NCI-H2171 treated with DMSO at 0.1 percent for 48 hours (cell line): ENCODE measurements at places on chromosomes 5 and 9.
A peak's percentile ranks its signal among the peaks of the same experiment; 100 is the strongest.

GRCh38 chr5:109723606-109724005 is 33.9 kb downstream of the MAN2A1 start:
- DNase-seq = no peak

- DNase-seq = peak; percentile 52
Measured at GRCh38 chr5:143968071-143968878, 156.3 kb downstream of the HMHB1 start.

GRCh38 chr9:94802251-94802650 is 75.8 kb downstream of the AOPEP start:
- no peak for DNase-seq

DNA sequence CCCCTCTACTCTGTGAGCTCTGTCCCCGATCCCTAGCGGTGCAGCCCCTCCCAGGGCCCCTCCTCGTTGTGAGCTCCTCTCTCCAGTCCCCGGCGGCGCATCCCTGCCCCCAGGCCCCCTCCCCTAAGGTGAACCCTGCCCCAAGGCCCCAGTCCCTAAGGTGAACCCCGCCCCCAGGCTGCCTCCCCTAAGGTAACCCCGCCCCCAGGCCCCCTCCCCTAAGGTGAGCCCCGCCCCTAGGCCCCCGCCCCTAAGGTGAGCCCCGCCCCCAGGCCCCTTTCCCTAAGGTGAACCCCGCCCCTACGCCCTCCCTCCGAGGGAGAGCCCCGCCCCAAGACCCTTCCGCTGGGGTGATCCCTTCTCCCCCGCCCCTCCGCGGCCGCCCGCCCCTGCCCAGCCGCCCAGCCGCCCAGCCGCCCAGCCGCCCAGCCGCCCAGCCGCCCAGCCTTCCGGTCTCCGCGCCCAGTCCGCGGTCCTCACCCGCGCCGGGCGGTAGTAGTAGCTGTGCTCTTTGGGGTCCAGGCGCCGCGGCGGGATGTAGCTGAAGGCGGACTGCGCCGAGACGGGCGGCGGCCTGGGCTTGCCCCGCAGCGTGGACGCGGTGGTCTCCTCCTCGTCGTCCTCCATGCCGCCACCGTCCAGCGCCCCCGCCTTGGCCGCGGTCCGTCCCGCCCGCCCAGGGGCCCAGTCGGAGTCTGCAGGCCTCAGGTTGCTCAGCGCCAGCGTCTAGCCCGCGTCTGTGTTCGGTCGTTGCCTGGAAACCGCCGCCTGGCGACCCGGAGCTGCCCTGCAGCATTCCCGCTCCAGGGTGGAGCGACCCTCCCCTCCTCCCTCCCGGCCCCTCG is at the start of gene CFAP90:
Gene CFAP90 (minus strand): TSS at position 739 of the 845 bp plus-strand sequence. CDS start 112 bp downstream, at position 627.
- DNase-seq = peak; percentile 76

- DNase-seq = no peak
Measured at GRCh38 chr5:57724836-57725235, 242.2 kb upstream of the ACTBL2 start.

- DNase-seq = no peak
Measured at GRCh38 chr9:83231039-83231438, 168.1 kb upstream of the RASEF start.

- no peak for DNase-seq
Measured at GRCh38 chr9:96779089-96779488, 1.2 kb upstream of the ZNF510 start.

- DNase-seq = no peak
Measured at GRCh38 chr5:93557021-93557604, 23.9 kb downstream of the NR2F1-AS1 start.

DNA sequence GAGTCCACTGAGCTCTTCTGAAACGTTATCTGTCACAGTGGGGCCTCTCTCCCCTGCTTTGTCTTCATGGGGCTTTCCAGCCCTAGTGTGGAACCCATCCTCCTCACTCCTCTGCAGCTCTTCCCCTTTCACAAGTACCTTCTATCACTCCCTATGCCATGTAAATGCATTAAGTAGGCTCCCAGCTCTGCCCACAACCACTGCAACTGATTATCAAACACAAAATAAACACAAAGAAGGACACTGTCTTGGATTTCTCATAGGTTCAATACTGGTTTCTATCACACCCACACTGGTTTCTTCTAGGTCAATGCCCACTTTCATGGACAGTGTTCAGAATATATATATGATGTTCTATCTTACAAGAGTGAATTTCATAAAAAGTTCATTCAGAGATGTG is 139.4 kb downstream of the GNAQ start:
- no peak for DNase-seq
